Activated naive CD8-positive, alpha-beta T cell treated with anti-CD3 and anti-CD28 coated beads, Interleukin-2, amount 50 U/mL, for 16 hours (primary cell): ENCODE measurements at places on chromosomes 16 and 17.

GRCh38 chr17:82047914-82048570 is 3.6 kb downstream of the RFNG start:
- no peak for DNase-seq

- no peak for DNase-seq
Observed at GRCh38 chr16:80909720-80910119, 97.0 kb downstream of the CMC2 start.

DNA sequence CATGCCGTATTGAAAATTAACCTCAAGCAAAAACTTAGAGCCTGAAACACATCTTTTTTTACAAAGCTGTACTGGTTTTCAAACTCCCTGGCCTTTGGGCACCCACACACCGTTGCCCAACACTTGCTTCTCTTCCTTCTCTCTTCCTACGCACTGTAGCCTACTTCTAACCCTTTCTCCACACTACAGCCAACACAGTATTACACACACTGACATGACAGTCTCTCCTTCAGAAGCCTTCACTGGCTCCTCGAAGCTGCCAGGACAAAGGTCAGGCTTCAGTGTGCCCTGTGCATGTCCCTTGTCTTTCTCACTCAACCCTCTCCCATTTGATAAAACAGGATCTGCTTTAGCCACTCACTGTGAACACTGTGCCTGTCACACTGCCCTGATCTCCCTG is 8.0 kb downstream of the FANCA start:
- DNase-seq, result no peak

DNA sequence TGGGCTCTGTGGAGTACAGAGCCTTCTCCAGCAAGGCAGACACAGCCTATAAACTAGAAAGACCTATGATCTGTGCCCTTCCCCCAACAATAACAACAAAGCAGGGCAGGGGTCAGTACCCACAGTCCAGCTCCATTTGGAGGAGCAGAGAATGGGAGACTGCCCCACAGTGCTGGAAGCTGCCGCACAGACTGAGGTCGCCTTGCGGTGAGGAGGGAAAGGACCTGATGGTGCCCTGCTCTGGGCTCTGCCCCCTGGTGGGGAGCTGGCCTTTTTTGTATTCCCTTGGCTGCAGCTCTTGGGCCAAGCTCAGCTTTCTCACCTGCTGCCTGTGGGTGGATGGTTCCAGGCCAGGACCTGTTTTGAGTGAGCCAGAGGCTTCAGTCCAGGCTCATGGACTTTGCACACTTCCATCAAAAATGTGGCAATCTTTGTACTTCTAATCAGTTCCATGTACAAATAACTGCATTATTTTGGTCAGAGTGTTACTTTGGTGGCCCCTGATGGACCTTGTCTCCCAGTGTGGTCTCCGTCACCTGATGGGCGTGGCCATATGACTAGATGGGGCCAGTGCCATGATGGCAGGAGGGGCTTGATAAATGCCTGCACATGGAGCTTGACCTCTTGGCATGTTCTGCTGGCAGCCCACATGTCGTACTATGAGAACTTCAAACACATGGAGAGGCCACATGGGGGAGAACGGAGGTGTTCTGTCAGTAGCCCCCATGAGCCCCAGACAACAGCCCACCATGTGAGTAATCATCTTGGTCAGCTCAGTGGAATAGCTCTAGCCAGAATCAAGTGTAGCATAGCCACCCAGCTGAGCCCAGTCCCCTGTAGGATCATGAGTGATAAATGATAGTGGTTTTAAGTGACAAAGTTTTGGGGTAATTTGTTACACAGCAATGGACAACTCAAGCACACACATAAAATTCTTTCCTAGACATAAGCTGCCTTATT is 24.2 kb downstream of the B9D1 start:
- peak; percentile 12 for DNase-seq

DNA sequence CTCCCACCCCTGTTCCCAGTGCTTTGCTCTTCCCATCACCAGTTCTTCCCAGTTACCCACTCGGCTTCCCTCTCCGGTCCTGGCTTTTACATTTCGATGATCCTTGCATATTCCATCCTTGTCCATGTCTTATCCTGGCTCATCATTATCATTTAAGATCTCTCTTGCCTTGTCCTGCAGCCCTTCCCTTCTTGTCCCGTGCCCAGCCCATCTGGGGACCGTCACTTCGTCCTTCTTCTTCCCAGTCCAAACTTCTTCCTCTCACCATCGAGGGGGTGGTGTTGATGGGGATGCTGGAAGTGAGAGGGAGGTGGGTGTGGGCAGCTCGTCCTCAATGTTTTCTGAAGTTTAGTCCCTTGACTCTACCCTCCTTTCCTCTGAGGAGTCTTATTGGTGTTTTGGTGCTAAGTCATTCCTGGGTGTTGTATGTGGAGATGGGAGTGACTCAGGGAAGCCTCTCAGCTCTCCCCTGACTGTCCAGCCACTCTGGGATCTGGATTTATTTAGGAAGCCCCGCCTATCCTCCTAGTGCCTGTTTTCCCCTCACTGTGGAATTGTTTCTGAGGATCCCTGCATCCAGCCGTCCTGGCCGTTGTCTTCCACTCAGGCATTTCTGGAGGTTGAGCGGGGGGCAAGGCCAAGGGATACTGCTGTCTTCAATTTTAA is 975 bp downstream of the SNX29 start:
- no peak for DNase-seq

GRCh38 chr17:27888067-27888466 is 5.1 kb downstream of the LYRM9 start:
- no peak for DNase-seq

- DNase-seq, result no peak
Observed at GRCh38 chr16:81431554-81432353, 12.9 kb upstream of the CMIP start.

DNA sequence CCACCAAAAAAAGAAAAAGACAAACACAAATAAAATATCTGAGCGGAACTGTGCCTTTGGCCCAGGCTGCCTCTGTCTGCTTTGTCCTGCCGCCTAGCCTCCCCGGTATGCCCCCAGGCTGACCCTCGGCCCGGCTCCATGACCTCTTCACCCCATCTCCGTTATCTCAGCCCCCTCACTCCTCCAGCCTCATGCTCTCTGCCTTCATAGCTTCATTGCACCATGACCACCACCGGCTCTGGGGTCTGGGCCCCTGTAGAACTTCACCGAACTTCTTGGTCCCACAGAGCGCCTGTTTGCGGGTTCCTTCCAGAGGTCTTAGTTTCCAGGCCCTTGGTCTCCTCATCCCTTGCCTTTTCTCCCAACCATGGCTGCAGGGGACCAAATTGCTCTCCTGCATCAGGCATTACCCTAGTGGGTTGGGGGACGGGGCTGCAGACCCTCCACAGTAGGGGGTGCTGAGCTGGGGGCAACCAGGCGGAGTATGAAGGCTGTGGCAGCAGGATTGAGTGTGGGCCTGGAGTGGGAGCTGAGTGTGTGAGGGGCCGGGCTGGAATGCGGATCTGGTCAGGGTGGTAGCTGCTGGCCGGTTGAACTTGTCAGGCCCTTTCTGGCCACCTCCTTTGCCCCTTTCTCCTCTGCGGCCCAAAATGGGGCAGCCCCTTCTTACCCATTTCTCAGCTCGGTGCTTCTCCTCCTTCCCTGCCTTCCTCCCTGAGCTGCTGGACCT is 6.9 kb downstream of the HIRIP3 start:
- no peak for DNase-seq

- DNase-seq, result no peak
Observed at GRCh38 chr17:48125829-48126531, 18.4 kb downstream of the SNX11 start.

- DNase-seq, result no peak
Observed at GRCh38 chr17:82321947-82322466, 4.6 kb upstream of the CD7 start.

- DNase-seq, result peak; percentile 36
Observed at GRCh38 chr16:89289428-89290395, 72.2 kb downstream of the ZNF778 start.

DNA sequence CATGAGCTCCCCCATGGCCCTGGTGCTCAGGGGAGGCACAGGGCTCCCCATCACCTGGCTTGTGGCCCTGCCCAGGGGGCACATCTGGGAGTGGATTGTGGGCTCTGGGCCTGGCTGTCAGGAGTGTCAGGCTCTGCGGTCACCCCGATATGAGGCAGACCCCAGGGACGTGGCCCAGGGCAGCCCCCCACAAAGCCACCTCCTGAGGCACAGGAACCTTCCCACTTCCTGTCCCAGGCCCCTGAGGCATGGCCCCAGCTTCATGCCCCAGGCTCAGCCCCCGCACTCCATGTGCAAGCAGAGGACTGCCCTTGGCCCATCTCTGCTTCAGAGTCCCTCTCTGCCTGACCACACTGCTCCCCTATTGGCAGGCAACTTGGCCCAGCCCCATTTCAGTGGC is 160.3 kb downstream of the PCTP start:
- DNase-seq, result no peak

DNA sequence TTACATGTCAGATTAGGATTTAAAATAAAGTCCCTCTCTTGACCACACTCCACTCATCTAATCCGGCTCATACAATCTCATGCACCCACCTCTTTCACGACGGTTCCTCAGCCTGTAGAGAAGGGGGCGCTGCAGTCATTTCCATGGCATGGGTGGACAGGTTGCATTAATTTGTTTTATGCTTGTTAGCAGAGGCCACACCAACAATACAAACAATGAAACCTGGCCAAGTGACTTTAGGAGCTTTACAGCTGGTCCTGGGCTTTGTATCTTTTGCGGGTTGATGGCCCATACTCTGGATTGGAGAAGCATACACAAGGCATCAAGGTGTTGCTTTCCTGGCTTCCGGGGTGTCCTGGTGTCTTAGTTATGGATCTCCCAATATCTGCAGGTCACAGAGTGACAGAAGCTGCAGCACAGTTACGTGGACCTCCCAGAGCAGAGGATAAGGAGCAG is 9.7 kb upstream of the SNF8 start:
- DNase-seq, result no peak

DNA sequence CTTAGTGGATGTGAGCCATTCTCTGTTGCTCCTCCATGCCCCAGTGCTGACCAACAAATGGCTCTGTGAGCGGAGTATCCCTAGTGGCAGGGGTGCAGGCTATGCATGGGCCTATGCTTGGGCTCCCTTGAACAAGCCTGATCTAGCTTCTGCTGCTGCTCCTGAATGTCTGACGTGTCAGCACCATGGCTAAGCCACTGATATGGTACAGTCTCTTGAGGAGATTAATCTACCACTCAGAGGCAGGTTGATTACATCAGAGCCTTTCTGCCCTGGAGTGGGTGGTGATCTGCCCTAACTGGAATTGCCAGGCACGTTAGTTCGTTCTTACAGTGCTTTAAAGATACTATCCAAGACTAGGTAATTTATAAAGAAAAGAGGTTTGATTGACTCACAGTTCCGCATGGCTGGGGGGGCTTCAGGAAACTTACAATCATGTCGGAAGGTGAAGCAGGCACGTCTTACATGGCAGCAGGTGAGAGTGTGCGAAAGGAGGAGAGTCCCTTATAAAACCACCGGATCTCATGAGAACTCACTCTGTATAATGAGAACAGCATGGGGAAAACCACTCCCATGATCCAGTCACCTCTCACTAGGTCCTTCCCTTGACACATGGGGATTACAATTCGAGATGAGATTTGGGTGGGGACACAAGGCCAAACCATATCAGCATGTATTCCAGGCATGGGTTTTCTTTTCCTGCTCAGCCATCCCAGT is 41.5 kb upstream of the B4GALNT2 start:
- no peak for DNase-seq

- no peak for DNase-seq
Observed at GRCh38 chr17:75325827-75326225, 36.6 kb upstream of the SLC25A19 start.

GRCh38 chr17:2828397-2829038 is 32.3 kb downstream of the RAP1GAP2 start:
- DNase-seq, result peak; percentile 41

DNA sequence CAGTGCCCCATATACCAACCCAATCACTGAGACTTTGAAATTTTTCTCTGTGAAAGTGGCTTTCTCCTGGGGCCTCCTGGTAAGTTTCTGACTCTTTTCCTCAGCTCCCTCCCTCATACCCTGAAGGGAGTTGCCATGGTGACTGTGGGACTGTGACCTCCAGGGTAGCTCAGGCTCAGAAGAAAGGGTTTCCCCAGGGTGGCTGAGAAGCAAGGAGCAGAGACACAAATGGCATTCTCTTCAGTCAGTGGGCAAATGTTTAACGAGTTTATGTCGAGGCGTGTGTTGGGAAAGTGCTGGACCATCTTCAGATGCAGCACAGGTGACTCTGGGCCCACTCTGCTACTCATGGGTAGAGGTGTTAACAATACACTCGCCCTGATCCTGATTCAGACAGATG is 46.8 kb downstream of the MRPS23 start:
- DNase-seq, result no peak

GRCh38 chr16:80989801-80990200 is 16.9 kb downstream of the CMC2 start:
- DNase-seq, result no peak
